ENCODE measurements at places on chromosomes 1 and 21.

DNA sequence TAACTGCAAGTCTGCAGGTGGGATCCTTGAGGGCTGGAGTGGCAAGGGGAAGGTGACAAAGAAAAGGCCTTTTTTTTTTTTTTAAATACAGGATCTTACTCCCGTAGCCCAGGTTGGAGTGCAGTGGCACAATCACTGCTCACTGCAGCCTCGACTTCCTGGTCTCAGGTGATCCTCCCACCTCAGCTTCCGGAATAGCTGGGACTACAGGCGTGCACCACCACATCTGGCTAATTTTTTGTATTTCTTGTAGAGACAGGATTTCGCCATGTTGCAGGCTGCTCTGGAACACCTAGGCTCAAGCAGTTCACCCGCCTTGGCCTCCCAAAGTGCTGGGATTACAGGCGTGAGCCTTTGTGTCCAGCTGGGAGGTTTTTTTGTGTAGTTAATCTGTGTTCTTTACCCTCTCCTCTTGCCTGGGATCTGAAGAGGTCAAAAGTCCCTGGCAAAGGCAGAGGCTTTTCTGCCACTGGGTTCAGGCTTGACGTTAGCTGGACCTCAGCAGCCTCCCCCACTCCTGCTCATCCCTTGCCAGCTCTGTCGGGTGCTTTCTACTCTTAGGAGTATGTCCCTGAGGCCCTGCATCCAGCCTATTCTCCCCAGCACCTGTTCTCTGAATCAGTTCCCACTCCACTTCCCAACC is 5.2 kb downstream of the IL6R start:
- no peak for DNase-seq

DNA sequence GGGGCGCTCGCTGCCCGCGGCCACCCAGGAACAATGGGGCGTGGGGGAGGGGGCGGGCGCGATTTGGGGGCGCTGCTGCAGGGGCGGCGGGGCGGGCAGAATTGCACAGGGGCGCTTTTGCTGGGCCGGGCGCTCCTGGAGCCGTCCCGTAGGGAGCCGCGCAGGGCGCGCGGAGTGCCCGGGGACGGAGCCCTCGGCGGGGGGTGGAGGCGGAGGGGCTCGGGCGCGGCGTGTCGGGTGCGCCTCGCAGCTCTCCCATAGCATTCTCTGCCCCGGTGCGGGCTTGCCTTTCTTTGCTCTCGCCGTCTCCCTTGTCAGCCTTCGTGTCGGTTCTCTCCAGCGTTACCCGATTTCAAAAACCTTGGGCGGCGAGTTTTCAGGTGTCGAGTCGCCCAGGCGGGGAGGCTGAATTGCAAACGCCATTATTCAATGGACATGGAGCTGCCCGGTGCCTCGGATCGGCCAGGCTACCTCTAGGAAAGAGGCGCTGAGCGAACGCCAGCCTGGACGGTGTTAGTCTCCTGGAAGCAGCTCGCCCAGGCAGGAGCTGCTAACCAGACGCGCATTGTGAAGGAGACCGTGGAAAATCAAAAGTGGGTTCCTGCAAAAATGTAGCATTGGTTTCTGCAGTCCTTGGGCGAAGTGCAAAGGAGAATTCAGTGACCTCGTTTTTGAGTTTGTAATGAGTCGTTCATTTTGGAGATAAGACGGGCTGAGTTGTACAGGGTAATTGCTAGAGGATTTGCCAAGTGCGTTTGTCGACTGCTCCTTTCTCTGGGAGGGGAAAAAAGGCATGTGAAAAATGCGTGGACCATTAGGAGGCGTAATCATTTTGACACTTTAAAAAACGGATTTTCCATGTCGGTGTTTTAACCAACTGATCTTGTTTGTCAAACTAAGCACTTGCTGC is 626 bp downstream of the CXADR start:
- DNase-seq = peak; percentile 35

DNA sequence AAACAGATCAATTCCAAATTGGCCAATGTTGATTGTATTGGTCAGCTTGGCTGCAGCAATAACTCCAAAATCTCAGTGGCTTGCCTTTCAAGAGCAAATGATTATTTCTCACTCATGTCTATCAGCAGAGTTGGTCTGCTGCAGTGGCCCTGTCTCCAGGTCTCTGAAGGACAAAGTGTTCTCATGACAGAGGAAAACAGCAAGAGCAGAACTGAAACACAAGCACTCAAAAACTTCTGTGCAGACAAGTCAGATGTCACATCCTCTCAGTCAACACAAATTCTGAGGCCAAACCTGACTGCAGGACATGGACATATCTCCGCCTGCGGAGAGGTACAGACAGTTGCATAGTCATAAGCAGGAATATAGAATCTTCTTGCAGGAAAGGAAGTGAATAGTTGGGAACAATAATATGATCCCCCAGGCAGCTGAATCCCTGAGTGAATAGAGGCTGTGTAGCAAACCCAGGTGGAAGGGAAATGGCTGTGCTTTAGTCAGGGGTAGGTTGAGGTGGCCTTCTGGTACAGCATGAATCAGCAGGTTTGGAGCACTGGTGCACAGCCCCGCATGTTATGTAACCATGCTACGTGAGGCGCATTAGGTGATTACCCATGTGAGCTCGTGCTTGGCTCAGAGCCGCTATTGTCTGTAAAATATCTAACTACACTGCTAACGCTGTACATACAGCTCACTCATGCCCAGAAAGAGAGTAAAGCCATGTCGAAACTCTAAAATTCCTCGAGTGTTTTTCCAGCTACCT is 17.1 kb upstream of the UBE2U start:
- no peak for DNase-seq

DNA sequence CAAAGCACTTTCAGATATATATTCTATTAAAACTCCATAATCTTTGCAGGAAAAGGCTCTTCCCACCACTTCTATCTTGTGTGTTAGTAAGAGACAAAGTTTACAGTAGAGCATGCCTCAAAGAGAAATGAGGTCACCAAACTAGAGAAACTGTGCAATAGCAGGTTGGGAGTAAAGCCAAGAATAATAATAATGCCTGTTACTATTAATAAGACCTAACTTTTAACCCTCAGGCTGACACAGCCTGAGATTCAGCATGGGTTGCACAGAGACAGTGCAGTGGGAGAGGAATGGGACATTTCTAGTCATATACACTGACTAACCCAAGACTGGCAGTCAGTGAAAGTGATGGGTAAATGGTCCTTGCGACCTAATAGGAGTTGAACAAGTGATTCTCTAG is 320.2 kb upstream of the NFIA start:
- DNase-seq = no peak

GRCh38 chr1:96059736-96060135 is 661.8 kb upstream of the PTBP2 start:
- no peak for DNase-seq

- no peak for DNase-seq
Measured at GRCh38 chr21:44962403-44962966, 22.7 kb downstream of the SLX9 start.

DNA sequence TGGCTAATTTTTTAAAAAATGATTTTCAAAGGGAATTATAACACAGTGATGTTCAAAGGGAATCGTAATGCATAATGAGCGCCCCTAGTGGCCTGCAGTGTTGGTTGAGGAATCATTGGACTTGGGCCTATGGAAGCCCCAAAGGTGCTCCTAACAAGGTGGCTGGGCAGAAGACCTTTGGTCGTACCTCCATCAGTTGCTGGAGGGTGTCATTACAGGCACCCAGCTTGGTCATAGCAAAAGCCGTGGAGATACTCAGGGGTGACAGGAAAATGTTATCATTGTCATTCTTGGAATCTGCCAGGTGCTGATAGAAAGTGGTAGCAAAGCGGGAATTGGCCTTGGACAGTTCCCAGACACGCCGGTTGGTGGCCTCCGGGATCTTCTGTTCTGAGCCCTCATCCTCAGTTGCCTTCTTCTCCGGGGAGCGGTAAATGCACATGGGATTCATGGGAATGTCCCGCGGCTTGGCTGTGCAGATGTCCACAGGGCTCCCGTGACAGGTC is 2.7 kb downstream of the SERPINC1 start:
- DNase-seq = peak; percentile 24

DNA sequence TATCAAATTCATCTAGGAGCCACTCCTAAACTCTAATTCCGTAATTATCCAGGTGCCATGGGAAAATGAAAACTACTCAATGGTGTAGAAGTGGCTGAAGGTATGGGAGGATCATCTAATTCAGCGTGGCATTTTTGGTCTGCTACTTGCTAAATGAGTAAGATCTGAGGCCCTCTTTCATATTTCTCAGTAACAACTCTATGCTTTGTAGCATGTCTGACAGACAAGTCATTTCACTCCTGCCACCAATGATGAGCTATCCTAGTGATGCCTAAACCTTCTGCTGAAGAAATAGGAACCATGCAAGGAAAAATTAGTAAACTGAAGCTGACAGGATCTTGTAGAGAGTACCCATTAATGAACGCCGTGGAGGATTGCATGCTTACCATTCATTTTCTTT is 145.3 kb downstream of the NTNG1 start:
- no peak for DNase-seq

DNA sequence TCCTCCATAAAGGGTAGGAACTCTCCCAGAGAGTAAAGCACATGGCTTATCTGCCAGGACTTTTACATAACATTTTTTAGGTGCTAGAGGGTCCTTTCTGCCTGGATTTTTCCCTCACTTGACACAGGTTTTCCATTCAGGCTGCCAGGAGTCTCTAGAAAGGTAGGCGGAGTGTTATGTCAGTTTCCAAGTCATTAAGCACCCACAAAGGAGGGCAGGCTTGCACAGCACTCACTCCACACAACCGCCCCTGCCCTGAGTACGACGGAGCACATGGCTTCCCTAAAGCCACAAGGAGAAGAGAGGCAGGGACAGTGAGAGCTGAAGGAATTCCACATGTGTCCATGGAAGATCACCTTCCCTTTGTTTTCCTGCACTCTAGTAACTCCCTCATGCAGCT is 55.7 kb downstream of the CAPZB start:
- DNase-seq = no peak

DNA sequence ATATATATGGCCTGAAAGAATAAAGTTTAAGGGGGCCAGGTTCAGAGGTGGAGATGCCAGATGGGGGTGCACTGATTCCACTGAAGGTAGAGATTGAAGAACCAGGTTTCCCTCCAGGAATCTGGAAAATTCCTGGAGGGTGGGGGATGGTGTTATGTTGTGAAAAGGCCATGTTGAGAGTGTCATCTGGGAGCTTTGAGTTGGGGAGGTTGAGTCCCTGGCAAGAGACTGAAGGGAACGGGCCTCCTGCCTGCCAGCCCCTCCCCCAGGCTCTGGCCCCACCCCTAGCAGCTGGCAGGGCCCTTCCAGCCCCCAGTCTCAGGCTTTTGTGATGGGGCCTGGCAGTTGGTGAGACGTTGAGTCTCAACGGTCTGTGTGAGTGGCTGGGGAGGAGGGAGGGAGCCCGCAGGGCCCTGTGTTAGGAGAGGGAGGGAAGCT is 4.1 kb downstream of the PTPRU start:
- no peak for DNase-seq

- no peak for DNase-seq
Measured at GRCh38 chr1:55245781-55246180, 30.6 kb upstream of the USP24 start.

DNA sequence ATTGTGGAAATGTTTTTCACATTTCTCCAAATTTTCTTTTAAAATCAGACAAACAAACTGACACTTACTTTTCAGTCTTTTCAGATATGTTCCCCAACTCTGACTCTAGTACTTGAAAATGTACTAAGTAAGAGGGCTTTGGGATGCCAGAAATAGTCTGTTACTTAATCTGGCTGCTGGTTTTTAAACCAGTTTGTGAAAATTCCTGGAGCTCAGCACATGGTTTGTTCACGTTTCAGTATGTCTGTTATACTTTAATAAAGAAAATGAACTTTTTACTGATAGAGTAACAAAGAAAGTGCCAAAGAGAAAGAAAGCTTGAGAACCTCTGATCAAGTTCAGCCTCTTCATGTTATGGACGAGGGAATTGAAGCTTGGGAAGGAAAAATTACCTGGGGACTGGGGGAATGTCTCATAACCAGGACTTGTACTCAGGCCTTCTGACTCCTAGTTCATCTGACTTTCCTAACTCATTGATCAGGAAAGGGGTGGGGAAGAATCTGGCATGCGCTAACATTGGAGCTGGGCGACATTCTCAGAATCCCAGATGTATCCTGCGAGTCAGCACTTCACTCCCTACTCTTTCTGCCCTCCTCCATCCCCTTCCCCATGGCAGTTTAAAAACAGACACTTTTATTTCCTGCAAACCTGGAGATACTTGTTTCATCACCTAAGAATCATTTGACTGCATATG is 30.8 kb upstream of the DNAJC6 start:
- DNase-seq = no peak

DNA sequence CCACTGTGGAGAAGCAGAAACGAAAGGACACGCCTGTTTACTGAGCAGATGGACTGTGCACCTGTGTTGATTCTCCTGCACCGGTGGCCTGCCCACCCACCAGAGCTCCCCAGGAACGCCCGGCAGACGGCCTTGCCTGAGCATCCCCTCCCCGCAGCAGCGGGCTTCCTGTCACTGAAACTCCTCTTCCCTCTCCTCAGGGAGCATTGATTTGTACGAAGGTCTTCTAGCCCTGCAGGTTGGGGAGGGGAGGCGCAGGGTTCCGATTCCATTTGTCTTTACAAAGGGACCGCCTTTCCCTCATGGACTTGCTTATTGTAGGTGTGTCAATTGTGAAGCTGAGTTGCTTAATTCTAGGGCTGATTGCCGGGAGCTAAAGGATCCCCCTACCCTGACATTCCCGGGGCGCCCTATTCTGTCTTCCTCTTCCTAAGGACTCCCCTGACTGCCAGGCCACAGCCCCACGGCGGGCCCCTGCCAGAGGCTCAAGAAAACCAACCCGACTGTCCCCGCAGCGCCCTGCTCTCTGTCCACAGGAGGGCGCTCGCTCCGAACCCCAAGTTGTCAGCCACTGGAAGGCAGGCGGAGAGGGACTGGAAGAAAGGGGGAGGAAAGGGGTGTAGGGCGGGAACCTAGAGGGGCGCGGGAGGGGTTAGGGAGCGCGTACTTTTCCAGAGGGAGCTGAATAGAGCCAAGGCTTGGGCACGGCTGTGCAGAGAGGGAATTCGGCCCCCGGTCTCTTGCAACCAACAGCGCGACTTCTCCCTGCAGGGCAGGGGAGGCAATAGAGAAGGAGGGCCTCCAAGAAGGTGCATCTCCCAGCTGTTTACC is 2.8 kb downstream of the S100A6 start:
- peak; percentile 83 for DNase-seq

GRCh38 chr1:9768983-9769382 is 54.8 kb downstream of the CLSTN1 start:
- DNase-seq = no peak

DNA sequence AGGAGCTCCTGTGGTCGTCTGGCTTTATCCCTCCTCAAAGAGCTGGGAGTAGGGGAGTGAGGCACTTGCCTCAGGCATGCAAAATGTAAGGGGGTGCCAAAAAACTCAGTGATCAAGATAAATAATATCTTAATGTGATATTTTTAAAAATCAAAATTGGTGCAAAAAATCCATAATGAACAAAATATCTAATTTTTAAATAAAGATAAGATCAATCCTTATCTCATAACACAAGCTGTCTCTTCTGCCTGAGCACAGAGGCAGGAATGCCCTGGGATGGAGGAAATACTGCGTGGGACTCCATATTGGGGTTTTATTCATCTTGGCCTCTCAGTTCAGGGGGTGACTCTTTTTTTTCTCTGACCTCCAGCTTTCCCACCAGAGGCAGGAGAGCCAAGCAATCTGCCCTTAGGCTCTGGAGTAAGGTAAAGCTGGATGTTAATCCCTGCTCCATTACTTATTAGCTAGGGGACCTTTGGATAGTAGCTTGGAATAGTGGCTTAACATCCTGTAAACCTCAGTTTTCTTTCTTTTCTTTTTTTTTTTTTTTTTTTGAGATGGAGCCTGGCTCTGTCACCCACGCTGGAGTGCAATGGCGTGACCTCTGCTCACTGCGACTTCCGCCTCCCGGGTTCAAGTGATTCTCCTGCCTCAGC is 77.3 kb upstream of the NFASC start:
- no peak for DNase-seq

All from stimulated activated CD4-positive, alpha-beta T cell treated with anti-CD3 and anti-CD28 coated beads, Interleukin-2, amount 100 ng/mL, for 24 hours (primary cell).